ENCODE measurements at places on chromosomes 5 and 9.

DNA sequence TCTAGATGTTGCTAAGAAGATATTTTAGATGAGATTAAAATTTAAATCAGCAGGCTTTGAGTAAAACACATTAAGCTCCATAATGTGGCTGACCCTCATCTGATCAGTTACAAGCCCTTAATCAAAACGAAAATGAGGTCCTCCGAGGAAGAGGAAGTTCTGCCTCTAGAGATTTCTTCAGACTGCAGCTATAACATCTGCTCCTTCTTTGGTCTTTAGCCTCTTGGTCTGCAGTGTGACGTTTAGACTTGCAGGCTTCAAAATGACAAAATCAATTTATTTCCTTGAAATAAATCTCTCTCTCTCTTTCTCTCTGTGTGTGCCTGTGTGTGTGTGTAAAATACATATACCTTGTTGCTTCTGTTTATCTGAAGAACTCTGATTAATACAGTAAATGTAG is 1429.8 kb upstream of the CDH9 start:
- no peak for DNase-seq

- no peak for DNase-seq
Observed at GRCh38 chr5:117246424-117246823, 671.8 kb upstream of the SEMA6A start.

GRCh38 chr9:113593682-113594281 is 130.3 kb downstream of the RGS3 start:
- DNase-seq: no peak

- no peak for DNase-seq
Observed at GRCh38 chr5:116068028-116068632, 16.7 kb upstream of the COMMD10 start.

- DNase-seq: no peak
Observed at GRCh38 chr5:116959843-116960242, 385.2 kb upstream of the SEMA6A start.

DNA sequence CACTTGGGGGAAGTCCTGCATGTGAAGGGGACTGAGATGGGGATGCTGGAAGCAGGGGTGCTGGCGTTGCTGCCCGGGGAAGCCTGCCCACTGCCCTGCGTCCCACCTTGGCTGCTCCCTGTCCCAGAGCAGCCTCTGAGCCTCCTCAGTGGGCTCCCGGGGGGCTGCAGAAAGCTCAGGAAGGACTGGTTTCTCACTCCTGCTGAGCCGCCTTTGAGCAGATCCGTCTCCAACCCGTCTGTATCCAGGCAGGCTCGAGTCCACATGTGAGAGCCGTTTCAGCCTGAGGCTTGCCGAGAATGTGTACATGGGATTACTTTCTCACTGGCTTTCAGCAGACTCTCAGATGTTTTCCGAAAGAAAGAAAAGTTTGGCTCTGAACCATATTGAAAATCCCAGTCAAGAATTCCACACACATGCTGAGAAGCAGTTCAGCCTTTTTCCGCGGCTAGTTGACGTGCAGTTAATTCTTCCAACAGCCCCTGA is 95.3 kb upstream of the COL5A1 start:
- DNase-seq: no peak

- DNase-seq: no peak
Observed at GRCh38 chr5:100584069-100584468, 48.9 kb downstream of the FAM174A start.

DNA sequence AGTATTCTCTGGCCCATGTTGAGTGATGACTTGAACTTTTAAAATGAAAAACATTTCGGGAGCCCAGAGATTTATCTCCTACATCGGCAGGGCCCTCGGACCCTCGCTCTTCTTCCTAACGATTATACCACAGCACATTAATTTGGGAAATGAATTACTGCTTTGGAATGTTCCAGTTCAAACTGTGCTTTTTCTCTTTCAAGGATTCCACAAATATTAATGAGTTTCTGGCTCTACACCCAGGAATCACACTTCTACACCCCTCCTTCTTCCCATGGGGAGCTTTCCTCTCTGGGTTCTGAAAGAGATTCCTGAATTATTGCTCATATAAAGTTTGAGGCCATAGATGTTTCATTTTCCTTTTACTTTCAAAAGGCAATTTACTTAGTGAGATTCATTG is 41.2 kb downstream of the NSG2 start:
- DNase-seq: no peak

- no peak for DNase-seq
Observed at GRCh38 chr5:16902846-16903245, 33.2 kb downstream of the MYO10 start.

DNA sequence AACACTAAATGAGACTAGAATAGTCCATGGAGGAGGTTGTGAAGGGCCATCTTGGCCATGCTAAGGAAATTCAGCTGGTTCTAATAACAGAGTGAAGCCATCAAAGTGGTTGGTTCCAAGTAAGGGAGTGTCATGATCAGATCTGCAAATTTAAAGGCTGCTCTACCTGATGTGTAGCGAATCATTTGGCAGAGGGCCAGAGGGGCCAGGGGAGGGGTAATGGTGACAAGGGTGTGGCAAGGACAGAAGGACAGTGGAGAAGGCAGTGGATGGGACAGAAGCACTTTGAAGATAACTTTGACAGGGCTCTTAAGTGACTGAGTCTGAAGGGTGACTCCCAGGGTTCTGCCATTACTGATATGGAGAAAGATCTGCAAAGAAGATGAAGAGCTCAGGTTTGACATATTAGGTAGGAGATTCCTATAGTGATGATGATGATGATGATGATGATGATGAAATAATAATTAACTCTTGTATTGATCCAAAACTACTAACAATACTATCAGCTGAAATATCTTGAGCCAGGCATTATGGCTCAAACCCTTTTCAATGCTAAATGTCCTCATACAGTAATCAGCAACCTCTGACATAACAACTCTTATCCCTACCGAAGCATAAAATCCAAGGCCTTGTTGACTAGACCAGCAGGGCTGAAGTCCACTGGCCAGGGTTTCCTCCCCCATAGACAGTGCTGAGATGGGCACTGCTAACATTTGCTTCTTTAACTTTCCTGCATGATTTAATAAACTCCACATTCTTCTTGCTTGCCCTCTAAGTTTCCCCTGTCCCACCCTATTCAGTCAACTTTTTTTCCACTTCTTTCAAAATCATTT is 20.0 kb downstream of the KIAA1191 start:
- DNase-seq: no peak

Measured in activated CD8-positive, alpha-beta memory T cell treated with anti-CD3 and anti-CD28 coated beads for 1 hour (primary cell).